ENCODE measurements at places on chromosomes 12 and 14.

DNA sequence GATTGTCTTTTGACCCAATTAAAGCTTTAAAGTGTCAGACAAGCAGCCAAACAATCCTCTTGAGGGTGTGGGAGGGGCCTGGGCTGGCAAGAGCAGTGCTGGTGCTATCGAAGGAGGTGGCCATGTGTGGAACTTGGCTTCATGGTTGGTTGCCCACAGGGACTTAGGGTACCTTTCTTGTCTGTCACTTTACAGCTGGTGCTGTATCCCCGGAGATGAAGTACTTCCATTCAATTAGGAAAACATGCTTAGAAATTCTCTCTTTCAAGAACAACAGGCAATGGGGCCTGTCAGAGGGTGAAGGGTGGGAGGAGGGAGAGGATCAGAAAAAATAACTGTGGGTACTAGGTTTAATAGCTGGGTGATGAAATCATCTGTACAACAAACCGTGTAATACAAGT, 86.5 kb downstream of the DAAM1 start:
- peak; percentile 69 for DNase-seq

DNA sequence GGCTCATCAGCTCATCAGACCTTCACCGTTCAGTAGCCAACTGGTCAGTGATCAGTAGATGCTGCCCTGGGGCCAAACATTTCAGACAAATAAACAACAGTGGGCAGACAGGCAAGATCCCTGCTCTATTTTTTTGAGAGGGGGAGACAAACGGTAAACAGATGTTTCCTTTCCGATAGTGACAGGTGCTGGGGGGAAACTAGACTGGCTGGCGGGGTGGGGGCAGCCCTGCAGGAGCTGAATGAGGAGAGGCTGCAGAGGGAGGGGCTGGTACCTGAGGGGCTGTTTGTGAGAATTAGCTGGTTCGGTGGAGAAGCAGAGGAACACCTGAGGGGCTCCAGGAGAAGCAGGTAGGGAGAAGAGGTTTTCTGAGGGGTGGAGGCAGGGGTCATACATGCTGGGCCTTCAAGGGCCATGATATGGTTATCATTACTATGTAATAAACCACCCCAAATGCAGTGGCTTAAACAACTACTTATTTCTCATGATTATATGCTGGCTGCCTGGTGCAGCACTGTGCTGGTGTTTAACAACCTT, 8.2 kb upstream of the GOLGA3 start:
- peak; percentile 34 for DNase-seq

DNA sequence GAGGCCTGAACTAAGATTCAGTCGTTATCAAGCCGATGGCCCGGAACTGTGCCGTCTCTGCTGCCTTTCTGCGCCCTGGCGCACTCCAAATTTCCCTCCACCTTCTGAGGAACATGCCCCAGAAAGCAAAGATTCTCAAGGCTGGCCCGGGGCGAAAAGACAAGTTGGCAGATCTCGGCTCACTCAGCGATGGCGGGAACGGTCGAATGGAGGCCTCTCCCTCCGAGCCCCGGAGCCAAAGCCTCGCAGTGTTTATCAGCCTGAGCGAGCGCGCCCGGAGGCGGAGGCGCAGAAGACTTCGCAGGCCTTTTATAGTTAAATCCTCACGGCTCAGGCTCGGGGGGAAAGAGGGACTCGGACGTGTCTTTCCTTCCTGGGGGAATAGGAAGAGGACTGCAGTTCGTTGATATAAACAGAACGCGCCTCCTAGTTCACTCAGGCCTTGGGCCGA, 5.6 kb downstream of the TBX5 start:
- no peak for DNase-seq

DNA sequence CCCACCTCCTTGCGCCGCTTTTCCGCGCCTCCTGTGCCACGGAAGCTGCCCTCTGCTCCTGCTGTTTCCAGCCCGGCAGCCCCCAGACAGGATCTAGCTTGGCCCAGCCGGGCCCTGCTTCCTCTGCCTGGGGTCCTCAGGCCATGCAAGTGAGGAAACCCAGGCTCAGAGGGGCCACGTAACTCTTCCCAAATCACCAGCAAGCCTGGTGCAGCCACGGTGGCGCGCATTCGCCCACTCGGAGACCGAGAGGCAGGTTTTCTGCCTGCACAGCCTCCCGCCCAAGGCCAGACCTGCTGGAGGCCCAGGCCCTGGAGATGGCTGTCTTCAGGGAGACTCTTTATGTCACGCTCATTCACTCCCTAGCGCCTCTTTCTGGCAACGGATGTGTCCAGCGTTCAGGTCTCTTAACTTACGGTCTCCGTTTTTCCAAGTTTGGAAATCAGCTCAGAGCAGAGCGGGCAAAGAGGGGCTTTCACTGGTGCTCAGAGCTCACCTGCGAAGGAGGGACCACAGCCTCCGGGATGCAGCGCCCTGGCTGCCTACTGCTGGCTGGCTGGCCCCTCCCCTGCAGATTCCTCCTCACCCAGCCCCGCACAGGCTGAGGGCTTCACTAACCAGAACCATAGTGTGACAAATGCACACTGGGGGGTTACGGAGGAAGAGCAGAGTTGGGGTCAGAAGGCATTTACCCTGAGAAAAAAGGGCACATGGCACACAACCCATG, 20.6 kb upstream of the CEP170B start:
- DNase-seq = no peak

GRCh38 chr14:68941820-68942219, 37.3 kb downstream of the ACTN1 start:
- DNase-seq = no peak

GRCh38 chr12:53327435-53328042, 6.1 kb upstream of the AAAS start:
- DNase-seq = no peak

DNA sequence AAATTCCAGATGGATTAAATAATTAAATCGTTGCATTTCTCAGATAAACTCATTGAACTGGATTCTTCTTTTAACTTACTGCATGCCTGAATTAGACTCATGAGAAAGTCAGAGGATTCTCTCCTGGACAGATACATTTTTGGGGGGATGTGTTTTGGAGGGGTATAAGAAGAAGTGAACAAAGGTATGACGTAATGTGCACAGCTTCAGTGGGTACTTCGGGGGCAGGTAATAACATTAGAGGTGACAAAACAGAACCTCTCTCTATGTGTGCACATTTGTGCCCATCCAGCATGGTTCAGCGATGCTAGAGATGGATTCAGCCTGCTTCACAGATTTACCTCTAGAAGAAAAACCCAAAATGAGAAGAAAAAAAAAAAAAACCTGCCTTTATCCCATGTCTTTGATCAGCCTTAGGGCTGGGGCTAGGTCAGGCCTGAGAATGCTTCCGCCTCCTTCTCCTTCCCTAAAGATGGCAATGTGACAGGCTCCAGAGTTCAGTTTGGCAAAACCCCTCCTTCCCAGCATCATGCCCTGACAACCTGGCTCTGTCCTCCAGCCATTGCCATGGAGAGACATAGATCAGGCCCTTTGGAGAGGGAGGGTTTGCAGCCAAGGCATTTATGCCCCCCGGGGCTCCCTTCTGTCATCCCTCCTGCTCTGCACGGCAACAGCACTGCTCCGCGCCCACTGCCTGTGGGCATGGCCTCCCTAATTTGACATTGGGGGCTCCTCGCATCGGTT, 166.7 kb downstream of the KCNA5 start:
- no peak for DNase-seq

GRCh38 chr14:100364403-100364802, 41.3 kb downstream of the SLC25A47 start:
- DNase-seq = no peak

DNA sequence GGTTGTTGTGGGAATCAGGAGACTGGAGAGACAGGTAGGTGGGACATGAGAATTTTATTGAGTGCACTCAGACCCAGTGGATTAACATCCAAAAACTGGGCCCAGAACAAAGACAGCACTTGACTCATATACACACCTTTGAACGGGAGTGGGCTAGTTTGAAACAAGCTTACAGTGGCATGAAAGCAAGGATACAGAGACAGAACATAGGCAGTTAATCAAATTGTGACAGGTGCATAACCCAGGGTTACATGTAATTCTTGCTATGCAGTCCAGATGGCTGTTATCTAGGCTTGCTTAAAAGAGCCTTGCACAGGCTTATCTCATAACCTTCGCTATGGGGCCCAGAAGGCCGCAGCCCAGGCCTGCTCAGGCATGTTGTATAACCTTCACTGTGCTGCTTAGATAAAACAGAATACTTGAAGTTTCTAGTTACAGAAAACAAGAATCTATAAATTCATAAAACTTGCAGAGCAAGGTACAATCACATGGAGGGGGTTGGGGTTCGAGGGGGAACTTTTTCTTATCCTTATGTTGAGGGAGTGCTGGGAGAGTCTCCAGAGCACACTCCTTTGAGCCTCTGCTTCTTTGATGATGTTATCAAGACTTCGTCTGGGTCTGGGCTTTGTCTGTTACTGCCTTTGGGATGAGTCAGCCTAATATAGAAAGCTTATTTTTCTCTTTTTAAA, 81.7 kb downstream of the TNFAIP2 start:
- peak; percentile 39 for DNase-seq

- no peak for DNase-seq
Observed at GRCh38 chr14:104795781-104796686, 486 bp upstream of the AKT1 start.

DNA sequence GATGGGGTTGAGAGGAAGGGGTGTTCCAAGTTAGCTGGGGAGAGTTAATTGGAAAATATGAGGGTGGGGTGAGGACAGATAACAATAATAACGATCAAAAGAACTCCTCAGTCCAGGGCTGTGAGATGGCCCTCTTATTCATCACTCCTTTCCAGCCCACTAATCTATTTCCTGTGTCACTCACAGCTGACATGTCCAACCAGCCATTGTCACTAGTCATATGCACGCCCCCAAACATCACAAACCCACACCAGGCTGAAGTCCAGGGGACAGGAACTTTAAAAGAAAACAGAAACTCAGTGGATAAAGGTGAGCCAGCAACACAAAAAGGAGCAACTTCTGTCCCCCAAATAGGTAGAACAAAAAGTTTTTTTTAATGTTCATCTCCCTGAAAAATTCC, 911 bp downstream of the CALCOCO1 start:
- no peak for DNase-seq

- no peak for DNase-seq
Observed at GRCh38 chr12:93982771-93983315, 165.5 kb upstream of the PLXNC1 start.

- no peak for DNase-seq
Observed at GRCh38 chr12:68231229-68231628, 5.6 kb upstream of the IL26 start.
